ENCODE measurements at places on chromosomes 1 and 21.

- peak; percentile 73 for DNase-seq
Measured at GRCh38 chr1:904310-904950, 19.3 kb upstream of the SAMD11 start.

DNA sequence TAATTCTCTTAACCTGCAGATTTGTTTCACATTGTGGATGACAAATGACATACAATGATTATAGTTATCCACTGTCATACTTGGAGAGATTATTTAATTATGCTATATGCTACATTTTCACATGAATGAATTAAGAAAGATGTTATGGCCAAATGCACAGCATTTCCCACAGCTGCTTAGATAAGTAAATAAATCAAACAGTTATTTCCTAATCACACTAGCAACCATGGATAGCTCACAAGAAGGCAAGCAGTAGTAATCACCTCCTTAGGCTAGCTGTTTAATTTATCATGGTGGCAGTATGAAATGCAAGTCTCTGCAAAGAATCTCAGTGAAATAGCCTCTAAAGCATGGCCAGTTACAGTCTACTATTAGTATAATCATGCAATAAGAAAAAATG, 1581.5 kb downstream of the NCAM2 start:
- DNase-seq, result no peak

DNA sequence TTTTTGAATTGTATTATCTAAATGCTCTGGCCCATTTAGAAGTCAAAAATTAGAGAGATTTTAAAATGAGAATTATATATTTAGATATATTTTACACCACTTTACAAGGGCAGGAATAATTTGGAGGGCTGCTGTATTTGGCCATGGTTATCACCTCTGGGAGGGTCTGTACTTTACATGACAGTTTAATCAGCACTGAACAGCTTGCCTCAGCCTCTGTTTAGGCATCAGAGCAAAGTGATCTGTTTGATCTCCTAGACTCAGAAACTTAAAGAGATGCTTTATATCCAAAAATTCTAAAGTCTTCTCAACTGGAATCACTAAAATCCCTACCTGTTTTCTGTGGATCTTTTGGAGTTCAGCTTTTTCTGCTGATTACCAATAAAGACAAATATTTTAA, 5.4 kb upstream of the SPTA1 start:
- DNase-seq, result no peak

DNA sequence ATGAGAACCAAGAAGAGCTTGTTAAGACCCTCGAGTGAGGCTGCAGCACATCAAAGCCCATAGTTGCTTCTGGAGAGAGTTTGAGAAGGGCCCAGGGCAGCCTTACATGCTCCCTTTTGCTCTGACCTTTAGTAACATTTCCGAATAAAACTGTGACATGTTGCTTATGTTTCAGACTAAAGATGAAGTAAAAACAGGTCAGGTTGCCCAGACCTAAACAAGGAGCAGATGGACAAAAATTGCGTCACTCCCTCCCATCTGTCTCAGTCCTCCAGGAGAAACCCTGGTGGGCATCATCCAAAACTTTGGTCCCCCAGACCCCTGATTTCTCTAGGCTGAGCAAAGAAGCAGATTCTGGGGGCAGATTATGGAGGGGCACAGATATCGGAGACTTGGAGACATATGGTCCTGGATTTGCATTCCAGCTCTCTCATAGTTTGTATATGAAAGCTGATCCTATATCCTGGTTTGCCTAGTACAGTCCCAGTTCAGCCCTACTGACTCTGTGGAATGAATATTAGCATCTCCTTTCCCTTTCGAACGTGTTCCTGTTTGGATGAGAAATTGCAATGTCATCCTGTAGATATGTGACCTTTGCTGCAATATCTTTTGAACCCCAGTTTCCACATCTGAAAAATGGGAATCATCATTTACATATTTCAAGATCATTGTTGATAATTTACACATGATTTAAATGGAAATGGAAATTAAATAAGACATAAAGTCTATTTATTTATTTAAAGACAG, 304.9 kb upstream of the USP24 start:
- peak; percentile 96 for DNase-seq

DNA sequence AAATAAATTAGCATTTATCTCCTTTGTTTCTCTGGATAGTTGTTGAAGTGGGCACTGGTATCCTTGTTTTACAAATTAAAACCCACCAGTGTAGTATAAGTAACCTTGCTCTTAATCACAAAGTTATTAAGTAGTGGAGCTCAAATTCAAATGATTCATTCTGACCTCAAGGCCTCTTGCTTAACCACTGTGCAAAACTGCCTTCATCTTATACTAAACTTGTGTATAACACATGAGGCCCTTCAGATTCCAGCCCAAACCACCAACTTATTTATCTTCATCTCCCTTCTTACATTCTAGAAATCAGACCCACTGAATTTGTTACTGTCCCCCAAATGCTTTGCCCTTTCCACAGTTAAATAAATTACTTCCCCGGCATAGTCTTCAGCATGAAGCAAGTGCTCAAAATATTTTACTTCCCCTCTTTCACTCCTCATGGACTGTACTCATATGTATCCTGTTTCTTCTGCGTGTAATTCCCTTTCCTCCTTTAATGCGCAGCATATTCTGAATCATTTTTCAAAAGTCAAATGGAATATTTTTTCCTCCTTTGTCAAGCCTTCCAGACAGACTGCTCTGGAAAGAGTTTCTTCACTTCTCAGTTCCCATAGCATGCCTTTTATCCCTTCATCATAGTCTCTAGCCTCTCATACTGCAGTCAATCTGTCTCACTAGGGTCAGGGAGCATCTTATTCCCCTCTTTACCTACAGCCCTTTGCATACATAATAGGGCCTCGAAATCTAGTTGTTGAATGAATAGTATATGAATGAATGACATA, 19.0 kb upstream of the DNASE2B start:
- no peak for DNase-seq

GRCh38 chr1:71014178-71014579, 33.4 kb downstream of the PTGER3 start:
- no peak for DNase-seq

DNA sequence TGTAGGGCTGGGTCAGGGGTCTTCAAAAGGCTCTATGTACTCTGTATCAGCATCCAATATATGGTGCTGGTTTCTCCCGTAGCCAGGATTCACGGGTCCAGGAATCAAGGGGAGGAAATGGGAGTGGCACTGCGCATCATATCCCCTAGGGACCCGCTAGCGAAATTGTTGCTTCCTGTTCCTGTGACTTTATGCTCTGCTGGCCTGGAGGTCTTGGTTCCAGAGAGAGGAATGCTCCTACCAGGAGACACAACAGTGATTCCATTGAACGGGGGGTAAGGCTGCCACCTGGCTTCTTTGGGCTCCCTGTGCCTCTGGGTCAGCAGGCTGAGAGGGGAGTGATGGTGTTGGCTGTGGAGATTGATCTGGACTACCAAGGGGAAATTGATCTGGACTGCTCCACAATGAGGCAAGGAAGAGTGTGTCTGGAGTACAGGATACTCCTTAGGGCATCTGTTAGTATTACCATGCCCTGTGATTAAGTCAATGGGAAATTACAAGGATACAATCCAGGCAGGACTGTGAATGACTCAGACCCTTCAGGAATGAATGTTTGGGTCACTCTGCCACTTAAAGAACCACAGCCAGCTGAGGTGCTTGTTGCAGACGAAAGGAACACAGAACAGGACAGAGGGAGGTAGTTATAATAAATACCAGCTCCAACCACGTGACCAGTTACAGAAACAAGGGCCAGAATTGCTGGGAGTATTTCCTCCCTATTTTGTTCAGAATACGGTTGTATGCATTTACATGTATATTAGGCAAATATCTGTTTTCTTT, 10.2 kb downstream of the SPSB1 start:
- no peak for DNase-seq

- peak; percentile 18 for DNase-seq
Measured at GRCh38 chr1:44076066-44076465, 42.6 kb upstream of the KLF17 start.

DNA sequence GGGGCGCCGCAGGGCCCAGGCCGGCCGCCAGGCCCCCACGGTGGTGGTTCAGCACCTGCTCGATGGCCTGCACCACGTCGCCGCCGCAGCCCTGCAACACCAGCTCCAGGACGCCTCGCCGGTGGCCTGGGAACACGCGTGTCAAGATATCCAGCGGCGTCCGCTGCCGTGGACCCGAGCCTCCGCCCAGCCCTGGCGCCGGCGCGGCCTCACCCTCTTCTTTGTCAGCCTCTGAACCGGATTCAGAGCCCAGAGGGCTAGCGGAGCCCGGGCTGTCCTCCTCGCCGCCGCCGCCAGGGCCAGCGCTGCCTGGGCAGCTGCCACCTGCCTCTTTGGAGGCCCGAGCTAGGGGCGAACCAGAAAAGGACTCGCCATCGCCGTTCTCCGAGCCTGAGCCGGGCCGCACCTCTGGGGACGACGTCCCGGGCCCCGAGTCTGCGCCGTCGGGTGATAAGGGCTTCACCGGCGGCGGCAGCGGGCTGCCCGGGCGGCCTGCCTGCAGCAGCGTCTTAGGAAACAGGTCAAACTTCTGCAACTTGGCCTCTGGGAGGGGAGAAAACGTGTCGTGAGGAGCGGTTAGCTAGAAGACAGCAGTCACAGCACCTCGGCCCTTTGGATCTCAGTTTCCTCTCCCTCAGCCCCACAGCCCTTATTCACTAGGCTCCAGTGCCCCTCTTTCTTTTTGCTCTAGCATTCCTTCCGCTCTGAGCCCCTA, 3.9 kb downstream of the DMRTA2 start:
- no peak for DNase-seq

DNA sequence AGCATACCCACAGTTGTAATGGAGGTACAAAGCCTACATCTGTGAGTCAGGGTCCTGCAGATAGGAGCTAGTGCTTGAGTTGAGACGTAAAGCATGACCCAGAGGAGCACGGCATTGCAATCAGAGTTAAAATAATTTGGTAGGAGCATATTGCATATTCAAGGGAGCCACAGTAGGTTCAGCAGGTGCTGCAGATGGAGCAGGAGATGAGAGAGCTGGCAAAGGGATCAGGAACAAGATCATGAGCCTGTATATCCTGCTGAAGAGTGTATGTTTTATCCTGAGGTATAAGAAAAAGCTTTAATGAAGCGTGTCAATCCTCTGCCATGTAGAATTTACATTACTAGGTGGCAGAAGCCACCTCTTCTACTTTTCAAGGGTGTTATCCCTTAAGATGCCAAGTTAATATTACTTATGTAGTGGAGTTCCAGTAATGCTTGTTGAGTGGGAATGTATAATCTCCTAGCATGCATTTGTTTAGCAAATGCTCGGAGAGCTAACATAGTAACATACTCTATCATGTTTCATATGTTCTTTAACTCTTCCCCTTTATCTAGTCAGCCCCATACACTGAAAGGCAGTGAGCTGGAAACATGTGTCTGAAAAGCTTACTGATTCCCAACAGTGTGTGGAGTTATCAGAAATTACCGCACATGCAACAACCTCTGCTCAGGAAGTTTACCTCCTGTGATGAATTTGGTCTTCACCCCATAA, 300.3 kb downstream of the GRIK1 start:
- DNase-seq, result no peak

- no peak for DNase-seq
Measured at GRCh38 chr1:32447469-32448185, 17.2 kb upstream of the ZBTB8B start.

DNA sequence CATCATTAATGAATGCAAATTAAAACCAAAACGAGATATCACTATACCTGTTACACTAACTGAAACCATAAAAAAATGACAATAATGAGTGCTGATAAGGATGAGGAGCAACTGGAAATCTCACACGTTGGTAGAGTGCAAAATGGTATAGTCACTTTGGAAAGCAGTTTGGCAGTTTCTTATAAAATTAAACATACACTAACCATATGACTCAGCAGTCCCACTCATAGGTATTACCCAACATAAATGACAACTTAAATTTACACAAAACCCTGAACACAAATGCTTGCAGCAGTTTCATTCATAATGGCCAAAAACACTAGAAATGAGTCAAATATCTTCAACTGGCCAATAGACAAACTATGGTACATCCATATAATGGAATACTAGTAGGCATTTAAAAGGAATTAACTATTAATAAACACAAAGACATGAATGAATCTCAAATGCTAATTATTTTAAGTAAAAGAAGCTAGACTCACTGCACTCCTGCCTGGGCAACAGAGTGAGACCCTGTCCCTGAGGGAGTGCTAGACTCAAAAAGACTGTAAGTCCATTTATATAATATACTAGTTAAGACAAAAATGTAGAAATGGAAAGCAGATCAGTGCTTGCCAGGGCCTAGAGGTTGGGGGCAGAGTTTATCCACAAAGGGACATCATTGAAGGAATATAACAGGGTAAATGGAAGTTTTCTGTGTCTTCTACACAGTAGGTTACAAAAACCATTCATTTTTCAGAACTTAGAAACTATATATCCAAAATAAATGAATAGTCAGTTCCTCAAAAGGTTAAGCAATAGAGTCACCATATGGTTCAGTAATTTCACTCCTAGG, 77.4 kb downstream of the EIF4G3 start:
- DNase-seq, result no peak

DNA sequence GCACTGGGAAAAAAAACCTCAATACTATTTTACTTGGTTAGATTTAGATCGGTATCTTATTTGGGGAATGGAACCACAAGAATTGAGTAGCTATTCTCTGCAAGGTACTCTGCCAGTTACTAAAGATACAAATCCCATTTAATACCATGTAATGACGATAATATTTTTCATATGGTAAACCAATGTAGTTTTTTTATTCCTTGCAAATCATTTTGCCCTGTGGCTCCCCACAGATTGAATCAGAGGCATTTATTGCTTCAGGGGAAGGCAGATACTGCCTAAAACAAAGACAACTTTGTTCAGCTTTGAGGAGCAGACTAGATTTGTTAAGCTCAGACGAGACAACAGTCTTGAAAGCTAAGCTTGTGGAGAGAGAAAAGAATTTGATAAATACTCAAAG, 226.7 kb upstream of the RUNX1 start:
- no peak for DNase-seq

DNA sequence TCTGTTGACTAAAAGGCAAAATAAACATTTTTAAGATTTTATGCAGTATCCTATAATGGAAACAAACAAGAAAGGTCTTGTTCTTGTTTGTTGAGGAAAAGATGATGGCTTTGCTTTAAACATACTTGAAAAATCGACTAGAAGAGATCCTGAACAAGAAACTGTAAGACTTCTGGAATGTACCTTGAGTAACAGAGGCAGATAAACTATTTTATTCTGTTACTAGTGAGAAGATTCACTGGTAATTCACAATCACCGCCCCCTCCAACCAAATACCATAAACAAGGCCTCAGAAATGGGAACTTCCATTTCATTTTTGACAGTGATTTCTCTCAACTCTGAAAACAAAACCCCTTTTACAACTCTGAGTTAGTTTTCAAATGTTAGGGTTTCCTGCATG, 18.1 kb downstream of the TSEN15 start:
- DNase-seq, result no peak

DNA sequence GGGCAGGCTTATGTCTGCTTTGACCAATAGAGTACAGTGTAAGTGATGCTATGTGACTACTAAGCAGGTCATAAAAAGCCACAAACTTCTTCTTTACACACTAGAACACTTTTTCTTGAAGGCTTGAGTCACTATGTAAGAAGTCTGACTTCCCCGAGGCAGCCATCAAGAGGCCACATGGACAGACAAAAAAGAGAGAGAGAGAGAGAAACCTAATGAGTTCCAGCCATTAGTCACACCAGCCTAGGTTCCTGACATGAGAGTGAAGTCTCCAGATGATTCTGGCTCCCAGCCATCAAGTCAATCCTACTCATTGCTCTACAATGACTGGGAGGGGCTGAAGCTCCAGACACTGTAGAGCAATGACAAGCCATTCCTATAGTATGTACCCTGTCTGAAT, 101.4 kb downstream of the LHX9 start:
- DNase-seq, result peak; percentile 2

GRCh38 chr21:37367336-37367702, 746 bp downstream of the DYRK1A start:
- DNase-seq, result no peak

GRCh38 chr1:85502625-85503083, 37.7 kb upstream of the DDAH1 start:
- DNase-seq, result peak; percentile 2
